ENCODE measurements at places on chromosomes 5 and 9. TPM values are rescaled to one million over a fixed set of nuclear protein-coding genes. Genes with fewer than 3 reads are reported as not detected.
A peak's percentile ranks its signal among the peaks of the same experiment; 100 is the strongest.

- DNase-seq: no peak
Measured at GRCh38 chr5:97936231-97936630, 753.2 kb upstream of the RIOK2 start.

- DNase-seq: no peak
Measured at GRCh38 chr5:175606409-175606808, 51.5 kb upstream of the HRH2 start.

GRCh38 chr9:124198331-124198730 is 59.4 kb upstream of the NEK6 start:
- no peak for DNase-seq

- DNase-seq: no peak
Measured at GRCh38 chr5:19927919-19928318, 60.1 kb downstream of the CDH18 start.

DNA sequence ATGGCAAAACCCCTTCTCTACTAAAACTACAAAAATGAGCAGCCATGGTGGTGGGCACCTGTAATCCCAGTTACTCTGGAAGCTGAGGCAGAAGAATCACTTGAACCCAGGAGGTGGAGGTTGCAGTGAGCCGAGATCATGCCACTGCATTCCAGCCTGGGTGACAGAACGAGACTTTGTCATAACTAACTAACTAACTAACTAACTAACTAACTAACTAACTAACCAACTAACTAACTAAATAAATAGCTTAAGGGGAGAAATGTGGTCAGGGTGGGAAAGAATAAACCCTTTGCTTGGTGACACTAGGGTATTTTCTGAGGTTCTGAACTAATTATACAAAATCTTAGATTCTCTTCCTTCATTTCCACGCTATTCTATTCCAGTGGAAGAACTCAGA is 184.4 kb upstream of the MEF2C start:
- DNase-seq: no peak

- DNase-seq: no peak
Measured at GRCh38 chr5:3361811-3362605, 233.6 kb upstream of the IRX1 start.

DNA sequence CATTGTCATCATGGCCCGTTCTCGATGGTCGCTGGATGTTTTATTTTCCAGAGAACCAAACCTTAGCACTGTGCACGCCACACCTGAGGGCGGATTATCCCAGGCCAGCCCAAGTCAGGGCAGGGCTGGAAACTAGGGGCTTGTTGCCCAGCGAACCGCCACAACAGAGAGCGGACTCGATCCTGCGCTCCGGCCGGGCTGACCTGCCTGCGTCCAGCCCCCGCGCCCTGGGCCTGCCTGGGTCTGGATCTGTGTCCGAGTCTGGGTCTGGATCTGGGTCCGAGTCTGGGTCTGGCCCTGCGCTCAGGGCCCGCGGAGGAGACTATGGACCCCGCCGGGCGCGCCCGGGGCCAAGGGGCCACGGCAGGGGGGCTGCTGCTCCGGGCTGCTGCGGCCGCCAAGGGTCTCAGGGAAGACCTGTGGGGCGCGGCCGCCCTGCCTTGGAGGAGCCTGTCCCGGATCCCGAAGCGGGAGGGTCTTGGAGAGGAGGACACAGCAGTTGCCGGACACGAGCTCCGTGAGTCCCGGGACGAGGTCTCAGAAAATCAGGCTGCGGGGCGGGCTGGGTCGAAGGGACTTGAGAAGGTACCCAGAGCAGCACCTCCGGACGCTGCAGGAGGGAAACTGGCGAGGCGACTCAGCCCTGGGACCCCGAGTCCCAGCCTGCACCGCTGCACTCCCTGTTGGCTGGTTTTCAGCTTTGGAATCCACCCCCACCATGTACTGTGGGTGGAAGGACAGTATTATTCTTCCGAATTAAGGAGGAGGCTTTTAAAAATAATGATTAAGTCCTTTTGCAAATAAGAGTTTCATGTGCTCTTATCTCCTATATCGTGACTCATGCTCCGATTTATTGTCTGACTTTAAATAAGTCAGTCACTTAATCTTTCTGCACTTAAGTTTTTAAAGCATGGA is at the start of gene ANKDD1B:
ANKDD1B (plus strand) TSS at position 143 of the 915 bp plus-strand sequence; CDS start at position 325, 182 bp downstream.
- peak; percentile 46 for DNase-seq

- DNase-seq: no peak
Measured at GRCh38 chr9:104745852-104746251, 1.6 kb upstream of the NIPSNAP3A start.

- DNase-seq: no peak
Measured at GRCh38 chr5:9324348-9325077, 221.4 kb downstream of the SEMA5A start.

GRCh38 chr9:129139233-129139992 is 28.2 kb downstream of the PTPA start:
- DNase-seq: peak; percentile 72

- no peak for DNase-seq
Measured at GRCh38 chr5:76406014-76406413, 2.9 kb downstream of the IQGAP2 start.

GRCh38 chr5:90696153-90696552 is 137.6 kb downstream of the ADGRV1 start:
- DNase-seq: no peak

GRCh38 chr5:173668245-173668800 is 51.9 kb upstream of the BOD1 start:
- DNase-seq: no peak

GRCh38 chr5:53557386-53557785 is 3.1 kb upstream of the NDUFS4 start:
- no peak for DNase-seq

DNA sequence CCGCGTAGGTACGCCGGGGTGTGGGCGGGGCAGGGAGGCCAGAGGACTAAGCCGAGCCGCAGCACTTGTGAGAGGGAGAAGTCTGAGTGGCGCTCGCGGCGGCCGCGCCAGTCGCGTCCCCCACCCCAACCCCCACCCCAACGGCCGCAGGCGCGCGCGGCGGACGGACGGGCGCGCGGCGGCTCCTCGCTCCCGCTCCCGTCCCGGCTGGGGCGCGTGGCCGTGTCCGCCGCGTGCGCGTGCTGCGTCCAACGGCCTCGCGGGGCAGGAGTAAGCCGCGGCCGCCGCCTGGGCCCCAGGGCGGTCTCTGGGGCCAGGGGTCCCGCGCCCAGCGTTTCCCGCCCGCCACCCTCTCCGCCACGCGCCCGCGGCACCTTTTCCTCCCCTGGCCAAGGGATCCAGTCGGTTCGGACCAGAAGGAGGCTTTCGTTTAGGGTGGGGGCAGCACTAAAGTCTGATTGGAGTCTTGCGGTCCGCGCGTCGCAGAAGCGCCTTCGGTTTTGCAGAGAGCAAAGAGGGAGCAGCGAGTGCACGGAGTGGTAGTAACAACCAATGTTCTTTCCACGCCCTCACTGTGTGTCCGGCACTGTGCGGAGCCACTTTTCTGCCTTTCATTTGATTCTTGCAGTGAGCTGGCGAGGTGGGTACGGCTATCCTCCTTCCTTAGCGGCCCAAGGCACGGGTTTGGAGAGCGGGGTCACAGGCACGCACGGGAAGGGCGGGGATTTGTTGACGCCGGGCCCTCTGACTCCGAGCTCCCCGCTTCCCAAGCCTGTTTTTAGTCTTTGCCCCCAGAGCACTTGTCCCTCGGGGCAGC is 483 bp downstream of the G3BP1 start:
- peak; percentile 66 for DNase-seq

DNA sequence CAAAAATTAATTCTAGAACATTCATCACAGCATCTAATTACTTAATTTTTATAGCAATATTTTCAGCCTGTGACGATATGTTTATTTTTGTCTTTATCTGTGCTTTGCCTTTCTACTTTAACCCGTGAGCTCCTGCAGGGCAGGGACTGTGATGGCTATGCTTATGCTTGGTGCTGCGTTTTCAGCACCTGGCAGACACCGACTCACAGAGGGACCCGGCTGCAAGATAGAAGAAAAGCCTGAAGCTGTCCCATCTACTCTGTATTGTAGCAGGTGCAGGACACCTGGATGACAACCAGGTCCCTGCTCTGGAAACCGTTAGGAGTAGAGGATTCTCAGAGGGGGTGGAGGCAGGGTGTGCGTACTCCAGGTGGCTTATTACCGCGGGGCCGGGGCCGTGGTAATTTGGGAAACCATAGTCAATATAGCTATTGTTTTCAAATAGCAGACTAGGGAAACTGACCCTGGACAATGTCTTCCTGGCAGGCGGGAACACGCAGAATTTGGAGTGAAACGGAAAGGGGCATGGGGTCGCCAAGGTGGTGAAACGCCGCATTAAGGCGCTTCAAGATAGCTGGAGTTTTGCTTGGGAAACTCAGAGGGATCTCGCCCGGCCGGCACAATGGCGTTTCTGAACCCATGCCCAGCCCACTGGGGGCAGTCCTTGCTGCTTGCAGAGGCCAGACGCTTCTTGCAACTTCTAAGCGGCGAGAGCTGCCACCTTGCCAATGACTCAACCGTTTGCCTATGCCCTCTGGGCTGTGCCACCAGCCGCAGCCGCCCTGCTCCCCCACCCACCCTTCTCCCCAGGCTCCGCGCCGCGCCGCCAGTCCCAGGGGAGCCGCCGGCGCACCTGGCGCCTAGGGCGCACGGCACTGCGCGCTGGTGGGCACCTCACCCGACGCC is 140.1 kb upstream of the PALM2AKAP2 start:
- DNase-seq: peak; percentile 35

- DNase-seq: no peak
Measured at GRCh38 chr9:115306865-115307264, 188.9 kb upstream of the TNC start.

DNA sequence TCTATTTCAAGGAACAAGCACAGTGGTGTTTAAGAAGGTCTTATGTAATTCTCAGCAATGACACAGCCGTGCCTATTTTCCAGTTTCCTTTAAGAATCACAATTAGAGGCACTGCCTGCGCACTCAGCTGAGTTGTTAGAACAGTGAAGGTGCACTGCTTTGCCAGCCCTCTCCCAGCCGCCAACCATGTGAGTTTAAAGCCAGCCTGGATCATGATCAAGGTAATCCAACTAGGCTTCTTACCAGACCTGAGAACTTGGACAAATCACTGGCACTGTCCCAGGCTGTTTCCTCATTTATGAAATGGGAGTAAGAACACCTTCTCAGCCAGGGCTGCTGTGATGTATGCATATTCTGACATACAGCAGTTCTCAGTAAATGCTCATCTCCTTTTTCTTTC is 99.6 kb downstream of the ASTN2 start:
- DNase-seq: no peak

DNA sequence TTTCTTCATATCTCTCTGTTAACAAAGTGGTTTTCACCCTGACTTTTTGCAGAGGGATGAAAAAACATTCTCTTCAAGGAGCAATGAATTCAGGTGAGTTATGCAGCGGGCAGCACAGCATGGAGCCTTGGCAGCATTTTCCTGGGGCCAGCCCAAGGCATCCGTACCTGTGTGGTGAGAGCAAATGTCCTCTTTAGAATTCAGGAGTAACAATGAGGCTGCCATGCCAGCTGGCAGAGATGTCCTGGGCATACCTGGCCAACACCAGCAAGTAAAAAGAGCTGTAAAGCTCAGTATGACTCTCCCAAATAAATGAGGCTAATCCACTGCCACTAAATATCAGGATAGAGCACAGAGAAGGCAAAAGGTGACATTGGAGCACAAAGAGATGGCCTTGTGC is 277.6 kb upstream of the TRPC7 start:
- DNase-seq: no peak

- no peak for DNase-seq
Measured at GRCh38 chr5:179371121-179371510, 25.9 kb upstream of the ADAMTS2 start.

GRCh38 chr5:108541836-108542235 is 159.9 kb upstream of the FBXL17 start:
- no peak for DNase-seq

- DNase-seq: peak; percentile 53
Measured at GRCh38 chr9:126326228-126327005, at the start of gene MVB12B. TSS of gene MVB12B (plus strand) at chr9:126326829. CDS start at chr9:126326930, 101 bp downstream.

DNA sequence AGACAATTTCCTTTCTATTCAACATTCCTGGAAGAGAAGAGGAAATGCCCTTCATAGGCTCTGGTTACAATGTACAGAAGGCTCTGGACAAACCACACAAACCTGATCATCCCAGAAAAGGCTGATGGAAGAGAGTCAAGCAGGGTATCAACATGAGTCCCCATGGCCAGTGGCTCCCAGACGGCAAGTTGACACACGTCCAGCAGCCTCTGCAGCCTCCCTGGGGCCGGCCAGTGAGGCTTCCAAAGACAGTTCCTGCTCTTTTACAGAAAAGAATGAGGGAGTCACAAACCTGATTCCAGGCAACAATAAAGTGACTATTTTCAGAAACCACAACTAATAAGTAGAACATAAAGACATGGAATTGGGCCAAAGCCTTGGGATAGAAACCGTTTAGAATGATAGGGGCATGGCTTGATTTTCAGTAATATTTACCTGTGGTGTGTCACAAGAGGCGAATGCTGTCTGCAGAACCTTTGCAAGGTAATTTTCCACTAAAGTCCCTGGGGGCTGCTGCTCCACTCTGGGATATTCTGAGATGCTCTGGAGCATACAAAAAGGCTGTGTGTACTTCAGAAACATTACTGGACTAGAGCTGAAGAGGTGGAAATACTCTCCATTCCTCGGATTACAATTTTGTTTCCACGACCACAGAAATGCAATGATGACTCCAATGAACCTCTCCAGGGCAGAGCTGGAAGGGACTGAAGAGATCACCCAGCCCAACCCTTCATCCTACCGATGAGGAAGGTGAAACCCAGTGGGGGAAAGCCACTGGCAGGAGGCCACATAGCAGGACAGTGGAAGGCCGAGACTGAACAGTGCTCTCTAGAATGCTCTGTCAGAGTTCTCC is 10.4 kb downstream of the MED27 start:
- no peak for DNase-seq

GRCh38 chr9:19934301-19934871 is 145.5 kb upstream of the SLC24A2 start:
- peak; percentile 44 for DNase-seq

DNA sequence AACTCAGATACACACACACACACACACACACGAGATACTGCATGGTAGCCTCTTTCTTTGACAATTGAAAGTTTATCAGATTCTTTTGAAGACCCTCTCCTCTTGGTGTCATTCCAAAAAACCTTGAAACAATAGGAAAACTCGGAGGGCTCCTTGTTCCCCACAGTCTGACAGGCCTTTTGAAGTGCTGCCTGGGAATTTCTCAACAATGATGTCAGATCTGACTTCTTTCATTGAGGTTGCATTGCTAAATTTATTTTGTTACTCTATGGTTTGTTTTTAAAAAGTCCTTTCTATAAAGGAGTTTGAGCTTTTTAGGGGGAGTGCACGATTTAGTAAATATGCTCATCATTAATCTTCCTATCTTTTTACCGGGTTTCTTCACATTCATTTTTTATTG is 583.9 kb downstream of the SEMA5A start:
- no peak for DNase-seq

GRCh38 chr5:146645342-146645741 is 129.4 kb upstream of the GPR151 start:
- no peak for DNase-seq

- peak; percentile 48 for DNase-seq
Measured at GRCh38 chr5:963673-964531, 44.7 kb upstream of the NKD2 start.

GRCh38 chr5:91212714-91213092 is 170.4 kb downstream of the ARRDC3 start:
- DNase-seq: no peak

RGS7BP gene
- 1.6 TPM for total RNA-seq

RANBP17 gene
- total RNA-seq: 13.4 TPM

TRIP13 gene
- 2.1 TPM for total RNA-seq

GABBR2 gene
- total RNA-seq: not detected

SLC45A2 gene
- total RNA-seq: 1.0 TPM

BRD3 gene
- total RNA-seq: 29.4 TPM

SPATA24 gene
- 3.0 TPM for total RNA-seq

PIP5K1B gene
- total RNA-seq: 73.3 TPM

CYSRT1 gene
- total RNA-seq: not detected

C5orf52 gene
- 3.5 TPM for total RNA-seq
